ENCODE measurements at places on chromosomes 5 and 9.
A peak's percentile ranks its signal among the peaks of the same experiment; 100 is the strongest.

DNA sequence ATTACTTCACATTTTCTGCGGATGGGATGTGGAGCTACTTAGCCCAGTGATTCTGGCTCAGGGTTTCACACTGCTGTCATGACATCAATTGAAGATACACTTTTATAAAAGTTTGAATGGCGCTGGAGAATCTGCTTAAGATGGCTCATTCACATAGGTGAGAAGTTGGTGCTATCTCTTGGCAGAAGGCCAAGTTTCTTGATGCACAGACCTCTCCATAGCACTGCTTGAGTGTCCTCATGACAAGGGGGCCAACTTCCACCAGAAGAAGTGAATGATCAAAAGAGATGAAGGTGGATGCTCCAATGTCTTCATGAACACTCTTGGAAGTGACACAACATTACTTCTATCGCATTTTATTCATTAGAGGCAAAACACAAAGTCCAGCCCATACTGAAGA is 403.7 kb upstream of the CCNG1 start:
- H3K36me3 ChIP-seq: no peaks in the 10 kb centered on the region
- H3K27ac ChIP-seq: no peak overlapping the region
- no peaks in the 10 kb centered on the region for H3K27me3 ChIP-seq
- no peak for DNase-seq
- H3K4me1 ChIP-seq: no peaks in the 10 kb centered on the region

GRCh38 chr5:172906436-172906835 is 52.8 kb upstream of the RPL26L1 start:
- H3K27me3 ChIP-seq: no peaks in the 10 kb centered on the region
- H3K36me3 ChIP-seq: peaks cover 56% of the 10 kb centered on the region
- H3K4me1 ChIP-seq: peaks cover 16% of the 10 kb centered on the region

- no peaks in the 10 kb centered on the region for H3K36me3 ChIP-seq
- no peaks in the 10 kb centered on the region for H3K27me3 ChIP-seq
- no peak for DNase-seq
Measured at GRCh38 chr5:172493906-172494305, 39.6 kb upstream of the SH3PXD2B start.

- no peak overlapping the region for H3K27ac ChIP-seq
- H3K27me3 ChIP-seq: no peaks in the 10 kb centered on the region
- H3K4me1 ChIP-seq: peaks cover 19% of the 10 kb centered on the region
- no peak for DNase-seq
- H3K4me3 ChIP-seq: no peak overlapping the region
Measured at GRCh38 chr5:10509575-10509974, 54.3 kb upstream of the ANKRD33B start.

DNA sequence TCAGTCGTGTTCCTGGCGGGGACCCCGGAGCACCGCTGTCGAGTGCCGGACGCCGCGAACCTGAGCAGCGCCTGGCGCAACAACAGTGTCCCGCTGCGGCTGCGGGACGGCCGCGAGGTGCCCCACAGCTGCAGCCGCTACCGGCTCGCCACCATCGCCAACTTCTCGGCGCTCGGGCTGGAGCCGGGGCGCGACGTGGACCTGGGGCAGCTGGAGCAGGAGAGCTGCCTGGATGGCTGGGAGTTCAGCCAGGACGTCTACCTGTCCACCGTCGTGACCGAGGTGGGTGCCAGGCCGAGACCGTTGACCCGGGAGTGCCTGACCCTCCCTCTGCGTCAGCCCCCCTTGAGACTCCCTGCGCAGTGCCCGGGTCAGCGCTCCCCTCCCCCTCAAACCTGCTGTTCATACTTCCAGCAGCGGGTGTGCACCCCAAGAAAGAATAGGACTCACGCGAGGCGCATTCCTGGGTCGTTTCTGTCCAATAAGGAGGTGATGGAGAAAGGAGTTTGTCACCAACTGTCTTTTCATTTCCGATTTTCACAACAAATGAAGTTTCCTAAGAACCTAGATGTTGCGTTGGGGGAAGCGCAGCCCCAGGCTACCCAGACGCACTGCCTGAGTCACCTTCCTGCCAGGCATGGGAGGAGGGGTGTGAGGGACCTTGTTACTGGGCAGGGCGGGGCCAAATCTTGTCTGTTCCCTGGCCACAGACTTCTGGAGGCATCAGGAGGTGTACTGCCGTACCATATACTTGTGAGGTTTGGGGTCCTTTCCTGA is 722 bp downstream of the SLC22A4 start:
- peak; percentile 95 for DNase-seq
- H3K36me3 ChIP-seq: no peaks in the 10 kb centered on the region
- peak overlapping the region; percentile 88 for H3K4me3 ChIP-seq
- no peaks in the 10 kb centered on the region for H3K27me3 ChIP-seq

Measured in common myeloid progenitor, CD34-positive (primary cell).